ENCODE measurements at places on chromosomes 1 and 21.
A peak's percentile ranks its signal among the peaks of the same experiment; 100 is the strongest.

DNA sequence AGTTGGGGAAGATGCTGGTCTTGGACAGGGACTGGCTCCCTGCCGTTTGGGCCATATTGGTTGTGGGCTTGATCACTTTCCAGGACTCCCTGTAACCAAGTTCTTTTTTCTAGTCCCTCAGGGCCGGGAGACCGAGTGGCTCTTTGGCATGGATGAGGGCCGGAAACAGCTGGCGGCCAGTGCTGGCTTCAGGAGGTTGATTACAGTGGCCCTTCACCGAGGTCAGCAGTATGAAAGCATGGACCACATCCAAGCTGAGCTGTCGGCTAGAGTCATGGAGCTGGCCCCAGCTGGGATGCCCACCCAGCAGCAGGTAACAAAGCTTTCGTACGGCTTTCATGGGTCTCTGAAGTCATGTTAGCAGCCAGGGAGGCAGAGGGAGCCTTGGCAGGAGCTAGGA lies 4.3 kb downstream of the METTL13 start:
- no peak for DNase-seq

- DNase-seq = peak; percentile 22
These were observed 109.9 kb downstream of the GALNT2 start for GRCh38 chr1:230176871-230177411.

- DNase-seq = no peak
These were observed 15.6 kb downstream of the C1orf115 start for GRCh38 chr1:220705782-220706181.

DNA sequence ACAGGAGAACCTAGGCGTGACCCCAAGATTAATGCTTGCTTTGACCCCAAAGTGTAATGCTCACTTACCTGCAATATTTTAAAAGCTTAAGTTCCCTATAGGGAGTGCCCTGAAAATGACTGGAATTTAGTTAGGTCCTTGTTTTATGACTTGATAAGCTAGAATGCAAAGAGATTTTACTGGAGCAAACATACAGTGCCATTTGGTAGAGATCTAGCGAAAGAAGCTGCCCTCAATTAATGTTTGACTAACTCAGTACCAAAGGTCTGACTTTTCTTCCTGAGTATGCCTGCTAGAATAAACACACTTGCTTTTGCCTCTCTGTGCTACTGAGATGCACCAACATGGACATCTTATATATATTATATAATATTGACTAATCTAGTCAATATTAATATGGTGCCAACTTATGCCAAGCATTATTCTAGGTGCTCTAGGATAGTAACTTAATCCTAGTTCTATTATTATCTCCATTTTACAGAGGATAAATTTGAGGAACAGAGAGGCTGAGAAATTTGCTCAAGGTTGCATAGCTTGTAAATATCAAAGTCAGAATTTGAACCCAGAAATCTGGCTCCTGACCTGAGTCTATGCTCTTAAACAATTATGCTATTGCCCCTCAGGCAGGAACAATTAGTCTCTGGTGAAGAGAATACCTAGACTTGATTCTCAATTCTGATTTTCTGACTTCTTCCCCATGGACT lies 18.2 kb downstream of the S100A10 start:
- DNase-seq = no peak

DNA sequence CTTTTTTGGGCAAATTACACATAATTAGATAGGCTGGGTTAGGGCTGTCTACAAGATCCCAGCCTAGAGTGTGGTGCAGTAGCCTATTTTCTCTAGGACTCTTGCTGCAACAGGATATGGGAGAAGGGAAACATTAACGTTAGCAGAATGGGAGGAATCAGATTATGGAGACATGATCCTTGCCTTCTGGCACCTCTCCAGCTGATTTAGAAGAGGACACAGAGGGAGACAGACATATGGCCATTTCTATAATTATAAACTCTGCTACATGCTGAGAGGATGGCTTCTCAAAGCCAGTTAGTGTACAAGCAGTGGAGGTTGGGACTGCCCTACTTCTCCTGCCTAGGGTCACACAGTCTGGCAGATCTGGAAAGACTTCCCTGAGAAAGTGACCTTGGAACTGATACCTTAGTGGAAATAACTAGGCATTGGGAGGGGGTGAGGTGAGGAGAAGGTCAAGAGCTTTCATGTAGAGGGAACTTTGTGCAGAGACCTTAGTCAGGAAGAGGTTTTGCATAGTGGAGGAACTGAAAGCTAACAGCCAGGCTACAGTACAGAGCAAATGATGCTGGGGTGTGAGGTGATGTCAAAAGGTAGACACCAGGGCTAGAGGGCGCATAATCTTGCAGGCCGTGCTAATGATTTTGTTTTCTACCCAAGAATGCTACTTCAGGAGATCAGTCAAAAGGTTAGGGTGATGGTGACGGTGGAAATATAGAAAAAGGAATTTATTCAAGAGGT lies 1.2 kb upstream of the CD1D start:
- no peak for DNase-seq

Data from fibroblast of skin of abdomen (primary cell).